Stimulated activated naive CD8-positive, alpha-beta T cell treated with anti-CD3 and anti-CD28 coated beads, Interleukin-15, amount 100 ng/mL, for 72 hours (primary cell): ENCODE measurements at places on chromosomes 7 and 10.

GRCh38 chr7:144941127-144941526, 105.3 kb upstream of the TPK1 start:
- DNase-seq: no peak

DNA sequence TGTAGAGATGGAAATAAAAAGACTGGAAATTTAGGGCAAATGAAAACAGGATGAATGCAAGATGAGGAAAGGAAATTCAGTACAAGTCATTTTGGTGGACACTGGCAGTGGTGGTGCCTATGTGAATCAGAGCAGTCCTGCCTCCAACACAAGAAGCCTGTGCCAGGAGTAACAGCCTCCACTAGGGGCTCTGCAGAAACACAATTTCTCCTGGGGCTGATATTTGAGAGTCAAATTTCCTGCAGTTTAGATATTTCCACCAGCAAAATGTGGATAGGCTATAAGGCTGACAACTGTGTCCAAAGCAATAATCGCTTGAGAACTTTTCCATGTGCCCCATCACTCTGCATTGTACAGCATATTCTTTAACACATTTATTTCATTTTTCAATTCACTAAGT, 4.7 kb upstream of the PLXDC2 start:
- no peak for DNase-seq

- DNase-seq: no peak
Measured at GRCh38 chr7:18828260-18828993, 289.0 kb downstream of the TWIST1 start.

DNA sequence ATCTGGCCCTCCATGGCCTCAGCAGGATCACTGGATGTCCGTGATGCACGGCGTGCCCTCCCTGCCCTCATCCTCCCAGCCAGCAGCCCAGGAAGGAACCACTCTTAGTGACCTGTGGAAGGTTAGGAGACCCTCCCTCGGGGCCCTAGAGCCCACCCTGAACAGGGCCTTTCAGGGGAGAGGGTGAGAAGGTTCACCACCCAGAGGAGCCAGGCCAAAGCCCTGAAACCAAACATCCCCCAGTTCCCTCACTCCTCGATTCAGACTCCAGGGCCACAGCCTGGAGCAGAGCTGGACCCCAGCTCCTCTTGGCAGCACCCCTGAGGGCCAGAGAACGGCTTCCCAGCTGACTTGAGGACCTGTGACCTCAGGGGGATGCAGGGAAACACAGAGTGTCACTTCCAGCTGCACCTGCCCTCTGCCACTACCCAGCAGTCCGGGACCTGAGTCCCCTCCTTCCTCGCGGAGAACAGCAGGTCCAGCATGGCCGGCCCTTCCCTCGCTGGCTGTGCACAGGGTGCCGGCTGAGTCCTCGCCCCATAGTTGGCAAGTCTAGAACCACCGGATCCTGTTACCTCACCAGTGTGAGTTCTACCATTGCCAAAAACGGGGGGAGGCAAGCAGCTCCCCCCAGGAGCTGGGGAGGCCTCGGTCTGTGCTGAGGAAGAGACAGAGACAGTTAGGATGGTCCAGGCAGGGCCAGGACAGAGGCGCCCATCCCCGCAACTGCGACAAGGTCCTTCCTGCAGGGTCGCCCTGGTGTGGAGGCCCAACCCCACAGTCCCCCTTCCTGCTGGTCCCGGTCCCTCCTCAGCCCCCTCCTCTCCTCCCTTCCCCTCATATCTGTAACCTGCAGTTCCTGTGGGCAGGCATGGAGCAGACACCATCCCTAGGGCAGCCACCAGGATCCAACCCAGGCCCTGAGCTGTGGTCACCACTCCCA, 158.6 kb downstream of the NRF1 start:
- no peak for DNase-seq

DNA sequence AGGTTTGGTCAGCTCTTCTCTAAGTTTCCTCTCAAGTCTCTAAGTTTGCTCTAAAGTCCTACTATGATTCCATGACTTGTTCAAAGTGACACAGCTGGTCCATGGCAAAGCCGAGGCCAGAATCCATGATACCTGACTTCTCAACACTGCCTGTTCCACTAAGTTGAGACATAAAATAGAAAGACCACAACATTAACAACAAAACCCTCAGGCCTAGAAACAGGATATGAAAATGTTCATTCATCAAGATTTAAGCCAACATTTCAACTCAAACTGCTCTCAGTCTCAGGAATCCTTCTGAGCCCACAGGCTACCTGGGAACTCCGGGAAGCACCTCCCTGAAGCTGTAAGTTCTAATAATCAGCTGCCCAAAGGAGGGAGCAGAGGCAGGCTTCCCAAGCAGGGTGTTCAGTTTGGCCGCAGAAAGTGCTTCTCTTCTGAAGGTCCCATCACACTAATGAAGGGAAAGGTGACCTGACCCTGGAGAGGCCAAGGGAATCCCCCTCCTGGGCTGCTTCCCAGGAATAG, 62.9 kb downstream of the STK17A start:
- no peak for DNase-seq
